ENCODE measurements at places on chromosomes 12 and 14.

- peak; percentile 67 for DNase-seq
Observed at GRCh38 chr12:88036353-88036965, 7.3 kb upstream of the C12orf50 start.

DNA sequence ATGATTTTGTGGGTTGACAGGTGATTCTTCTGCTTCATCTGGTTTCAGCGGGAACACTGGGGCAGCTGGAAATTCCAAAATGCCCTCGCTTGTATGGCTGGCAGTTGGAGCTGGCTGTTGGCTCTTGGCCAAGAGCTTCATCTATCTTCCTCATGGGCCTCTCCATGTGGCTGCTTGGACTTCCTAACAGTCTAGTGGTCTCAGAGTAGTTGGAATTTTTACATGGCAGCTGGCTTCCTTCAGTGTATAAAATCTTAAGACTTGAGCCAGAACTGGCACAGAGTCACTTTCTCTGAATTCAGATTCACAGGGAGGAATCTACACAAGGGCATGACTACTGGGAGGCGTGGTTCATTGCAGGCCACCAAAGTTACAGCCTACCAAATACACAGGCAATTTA is 204.9 kb upstream of the RMST start:
- DNase-seq, result no peak

- no peak for DNase-seq
Observed at GRCh38 chr12:132204793-132205270, 60.6 kb downstream of the NOC4L start.

DNA sequence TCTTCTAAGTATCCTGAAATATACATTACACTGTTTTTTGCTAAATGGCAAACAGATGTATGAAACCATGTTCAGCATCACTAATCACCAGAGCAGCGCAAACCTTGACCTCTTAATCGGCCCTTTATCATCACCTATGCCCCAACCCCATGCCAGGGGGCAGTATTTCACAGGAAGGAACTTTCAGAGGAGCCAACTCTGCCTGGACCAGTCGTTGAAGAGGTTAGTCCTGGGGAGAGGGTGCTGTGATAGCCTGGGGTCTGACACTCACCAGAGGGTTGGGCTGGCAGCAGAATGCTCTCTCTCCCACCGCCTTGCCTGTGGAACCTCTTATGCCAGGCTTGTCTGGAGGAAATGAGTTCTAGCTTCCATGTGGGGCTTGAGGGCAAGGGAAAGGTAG is 411.7 kb downstream of the TMEM117 start:
- DNase-seq, result no peak

DNA sequence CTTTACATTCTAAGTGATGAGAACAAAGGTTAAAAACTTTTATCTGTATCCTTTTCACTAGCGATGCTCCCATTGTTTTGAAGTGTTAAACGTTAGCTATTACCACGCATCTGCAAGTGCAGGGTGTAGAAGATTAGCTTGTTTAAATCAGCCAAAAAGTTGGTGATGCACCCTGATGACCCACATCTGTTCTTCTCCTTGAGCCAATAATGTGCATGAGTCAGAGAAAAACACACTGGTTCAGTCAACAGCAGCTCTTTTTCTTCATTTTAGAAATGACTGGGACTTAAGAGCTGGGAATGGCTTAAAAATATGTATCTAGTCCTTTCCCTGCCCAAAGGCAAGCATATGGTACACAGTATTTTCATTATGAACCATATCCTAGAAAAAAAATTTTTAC is 323.5 kb upstream of the PDE3A start:
- peak; percentile 61 for DNase-seq

GRCh38 chr14:59282378-59282765 is 93.9 kb downstream of the DAAM1 start:
- DNase-seq, result peak; percentile 70

GRCh38 chr14:99118946-99119345 is 153.1 kb downstream of the BCL11B start:
- no peak for DNase-seq
